ENCODE measurements at places on chromosomes 2 and 18.

- DNase-seq: no peak
Measured at GRCh38 chr2:65227020-65227455, 593 bp upstream of the ACTR2 start.

- no peak for DNase-seq
Measured at GRCh38 chr18:28666216-28666615, 489.3 kb upstream of the CDH2 start.

DNA sequence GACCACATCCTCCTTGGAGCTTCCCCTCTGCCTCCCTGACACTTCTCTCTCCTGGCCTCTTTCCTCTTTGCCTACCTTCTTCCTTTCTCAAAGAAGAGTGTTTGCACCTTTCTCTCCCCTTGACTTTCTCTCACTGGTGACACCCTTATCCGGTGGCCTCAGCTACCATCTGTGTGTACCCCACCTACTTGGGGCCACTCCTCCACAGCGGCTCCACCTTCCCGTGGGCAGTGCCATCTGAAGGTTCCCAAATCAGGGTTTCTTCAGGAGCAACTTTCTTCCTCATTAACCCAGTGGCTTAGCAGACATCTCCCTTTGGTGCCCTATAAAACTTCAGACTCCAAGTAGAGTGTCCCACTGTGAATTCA is 5.3 kb upstream of the NCL start:
- no peak for DNase-seq

DNA sequence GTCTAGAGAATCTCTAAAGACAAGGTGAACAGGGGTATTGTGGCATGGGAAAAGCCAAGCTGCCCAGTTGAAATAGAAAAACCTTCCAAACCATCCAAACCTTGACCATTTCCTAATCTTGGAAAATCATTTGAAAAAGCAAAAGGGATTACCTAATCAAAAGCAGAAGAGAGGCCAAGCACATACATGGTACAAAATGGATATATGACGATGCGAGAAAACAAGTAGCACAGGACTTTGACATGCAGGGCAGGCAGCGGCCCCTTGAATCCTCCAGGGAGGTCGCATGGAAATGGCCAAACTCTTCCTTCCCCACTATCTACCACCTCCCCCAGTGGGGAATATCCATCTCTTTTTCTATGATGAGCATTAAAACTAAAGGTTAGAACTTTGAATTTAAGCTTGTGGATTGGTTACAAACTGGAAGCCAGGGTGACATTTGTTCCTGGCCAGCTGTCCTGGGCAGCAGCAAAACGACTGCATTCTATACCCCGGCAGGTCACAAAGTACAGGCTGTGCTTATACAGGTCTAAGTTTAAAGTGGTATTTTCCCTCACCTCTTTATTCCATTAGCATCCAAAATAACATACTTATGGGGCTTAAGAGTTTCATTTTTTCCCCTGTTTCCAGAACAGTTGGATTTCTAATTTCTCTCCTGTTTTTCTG is 24.7 kb downstream of the MYOM1 start:
- no peak for DNase-seq

DNA sequence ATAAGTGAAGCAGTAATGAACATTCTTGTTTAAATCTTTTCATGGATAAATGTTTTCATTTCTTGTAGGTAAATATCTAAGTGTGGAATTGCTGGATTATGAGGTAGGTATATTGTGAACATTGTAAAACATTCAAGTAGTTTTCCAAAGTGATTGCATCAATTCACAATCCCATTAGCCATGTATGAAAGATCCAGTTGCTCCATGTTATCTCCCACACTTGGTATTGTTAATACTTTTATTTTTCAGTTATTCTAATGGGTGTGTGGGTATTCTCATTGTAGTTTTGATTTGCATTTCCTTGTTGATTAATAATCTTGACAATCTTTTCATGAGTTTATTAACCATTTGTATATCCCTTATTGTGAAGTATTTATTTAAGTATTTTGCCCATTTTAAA is 50.3 kb downstream of the MAIP1 start:
- DNase-seq: no peak

- no peak for DNase-seq
Measured at GRCh38 chr2:120551522-120551921, 184.1 kb upstream of the GLI2 start.

DNA sequence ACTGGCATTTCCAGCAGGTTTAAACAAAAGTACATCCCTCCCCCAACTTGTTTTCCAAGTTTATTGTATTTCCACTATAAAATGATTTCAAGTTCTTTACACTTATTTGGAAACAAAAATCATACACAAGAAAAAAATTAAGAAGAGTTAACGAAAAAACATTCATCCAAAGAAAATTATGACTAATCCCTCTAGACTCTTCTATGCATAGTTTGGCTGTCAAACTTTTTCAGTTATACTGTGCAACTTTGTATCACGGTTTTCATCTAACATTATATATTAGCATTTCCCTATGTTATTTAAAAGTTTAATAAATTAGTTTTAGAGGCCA is 627 bp downstream of the WDCP start:
- no peak for DNase-seq
